Endodermal cell (in vitro differentiated cells): ENCODE measurements at places on chromosomes 16 and 17. TPM values are rescaled to one million over a fixed set of nuclear protein-coding genes. Genes with fewer than 3 reads are reported as not detected.

The CD7 gene
- 0.55 and 0.75 TPM in 2 replicates for total RNA-seq

The ZFP3 gene
- 0.06 to 0.09 TPM in 2 of 3 replicates, not detected in the other for total RNA-seq

The DDX42 gene
- 146 to 172 TPM (median 154 TPM) in 3 replicates for total RNA-seq

The BCO1 gene
- 0.38 to 1.1 TPM (median 0.42 TPM) in 3 replicates for total RNA-seq

- H3K36me3 ChIP-seq, result no peaks in the 10 kb centered on the region
- peaks cover 10% of the 10 kb centered on the region for H3K4me1 ChIP-seq
- H3K4me3 ChIP-seq, result peak overlapping the region; percentile 85
- H3K27ac ChIP-seq, result no peak overlapping the region
- peak; percentile 69 for DNase-seq
Measured at GRCh38 chr16:23148513-23149266, 562 bp downstream of the USP31 start.

- H3K4me3 ChIP-seq, result peak within 1 kb of the TSS; percentile 85
- peak; percentile 90 for DNase-seq
- H3K27me3 ChIP-seq, result no peaks in the 10 kb centered on the region
- H3K27ac ChIP-seq, result peak within 1 kb of the TSS; percentile 85
Measured at GRCh38 chr16:47143677-47144558, at the start of gene NETO2. Gene NETO2, minus strand, starts transcription at chr16:47143945. Its CDS starts 333 bp downstream, at chr16:47143612.

DNA sequence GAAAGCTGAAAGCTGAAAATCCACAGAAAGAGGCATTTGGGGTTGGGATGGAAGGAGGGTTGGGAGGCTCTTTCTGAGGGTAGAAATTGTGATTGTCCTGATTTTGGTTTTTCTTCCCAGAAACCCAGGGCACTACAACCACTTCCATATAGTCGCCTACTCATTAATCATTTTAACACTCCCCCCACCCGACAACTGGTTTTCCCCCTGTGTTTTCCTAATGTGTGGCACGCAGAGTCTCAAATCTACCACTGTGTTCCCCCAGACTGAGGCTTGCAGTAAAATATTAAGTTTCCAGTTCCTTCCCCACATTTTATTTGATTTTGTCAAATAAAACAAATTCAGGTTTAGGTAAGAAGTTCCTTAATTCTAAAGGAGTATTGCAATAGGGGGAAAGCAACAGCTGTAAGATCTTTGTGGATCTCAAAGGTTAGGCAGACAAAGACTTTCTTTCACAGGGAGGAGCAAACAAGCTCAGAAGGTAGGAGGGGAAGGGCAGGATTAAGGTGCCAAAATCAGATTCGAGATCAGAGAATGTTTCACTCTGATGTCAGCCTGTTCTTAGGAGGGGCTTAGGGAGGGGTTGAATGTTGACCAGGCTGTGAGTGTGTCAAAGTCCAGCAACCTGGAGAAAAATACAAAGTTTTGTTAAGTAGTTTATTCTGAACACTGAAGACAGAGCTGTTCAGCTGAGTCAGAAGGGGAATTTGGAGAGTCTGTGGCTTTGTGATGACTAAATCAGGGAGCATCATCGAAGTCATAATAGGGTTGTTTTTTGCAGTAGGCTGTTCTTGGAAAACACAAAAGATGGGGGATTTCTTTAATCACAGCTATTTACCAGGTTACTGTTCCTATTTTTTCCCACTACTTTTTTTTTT, 3.6 kb downstream of the ZNF267 start:
- peaks cover 7% of the 10 kb centered on the region for H3K4me1 ChIP-seq
- no peaks in the 10 kb centered on the region for H3K27me3 ChIP-seq
- no peak overlapping the region for H3K27ac ChIP-seq
- peaks cover 31% of the 10 kb centered on the region for H3K36me3 ChIP-seq

- peaks cover 20% of the 10 kb centered on the region for H3K4me1 ChIP-seq
- no peak overlapping the region for H3K4me3 ChIP-seq
- H3K27me3 ChIP-seq, result no peaks in the 10 kb centered on the region
- peaks cover 12% of the 10 kb centered on the region for H3K36me3 ChIP-seq
- no peak for DNase-seq
Measured at GRCh38 chr16:19118938-19119431, 5.2 kb downstream of the ITPRIPL2 start.

GRCh38 chr16:2468233-2468724, 2.8 kb upstream of the NTN3 start:
- peaks cover 31% of the 10 kb centered on the region for H3K27me3 ChIP-seq
- H3K27ac ChIP-seq, result no peak overlapping the region
- peak overlapping the region; percentile 59 for H3K4me3 ChIP-seq
- peak; percentile 76 for DNase-seq
- peaks cover 11% of the 10 kb centered on the region for H3K4me1 ChIP-seq
- no peaks in the 10 kb centered on the region for H3K36me3 ChIP-seq

GRCh38 chr16:30119428-30119827, 3.6 kb downstream of the MAPK3 start:
- H3K27me3 ChIP-seq, result no peaks in the 10 kb centered on the region
- no peak overlapping the region for H3K27ac ChIP-seq

DNA sequence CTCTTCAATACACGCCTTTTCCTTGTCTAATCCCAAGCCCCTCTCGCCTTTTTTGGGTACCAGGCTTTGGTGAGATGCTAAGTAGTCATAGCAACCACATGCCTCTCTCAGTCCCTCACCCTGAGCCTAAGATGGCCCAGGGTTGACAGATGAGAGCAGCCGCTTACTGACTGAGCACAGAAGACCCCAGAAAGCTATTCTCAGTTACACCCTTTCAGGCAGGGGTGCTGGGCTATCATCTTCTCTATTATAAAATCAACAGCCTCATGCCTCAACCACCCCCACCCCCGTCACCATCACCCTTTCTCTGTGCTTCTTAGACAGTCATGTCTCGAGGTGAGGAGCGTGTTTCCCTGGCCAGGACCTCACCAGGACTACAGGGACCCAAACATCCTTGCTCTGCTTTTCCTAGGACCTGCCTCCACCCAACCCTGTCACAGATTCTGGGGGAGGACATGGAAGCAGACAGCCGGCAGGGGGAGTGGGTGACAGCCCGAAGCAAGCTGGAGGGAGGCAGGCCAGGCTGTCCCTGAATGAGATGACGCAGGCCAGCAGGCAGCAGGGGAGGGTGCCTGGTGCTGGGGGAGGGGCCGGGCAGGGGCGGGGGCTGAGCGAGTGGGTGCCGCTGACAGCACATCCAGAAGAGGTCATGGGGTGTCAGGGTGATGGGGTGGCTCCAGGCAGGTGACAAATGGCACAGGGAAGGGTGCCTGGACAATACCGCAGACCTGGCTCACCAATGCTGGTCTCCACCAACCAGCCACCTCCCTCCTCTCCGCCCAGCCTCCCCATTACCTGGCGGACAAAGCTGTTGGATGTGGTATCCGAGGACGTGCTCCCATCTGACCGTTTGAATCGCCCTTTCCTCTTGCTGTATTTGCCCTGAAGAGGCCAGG, 3.1 kb downstream of the CACNB1 start:
- peak; percentile 96 for DNase-seq
- no peaks in the 10 kb centered on the region for H3K4me1 ChIP-seq
- H3K27me3 ChIP-seq, result no peaks in the 10 kb centered on the region
- H3K36me3 ChIP-seq, result peaks cover 14% of the 10 kb centered on the region
- no peak overlapping the region for H3K27ac ChIP-seq
- H3K4me3 ChIP-seq, result peak overlapping the region; percentile 72

GRCh38 chr16:51577621-51578303, 426.7 kb upstream of the SALL1 start:
- no peaks in the 10 kb centered on the region for H3K4me1 ChIP-seq
- H3K36me3 ChIP-seq, result no peaks in the 10 kb centered on the region
- H3K4me3 ChIP-seq, result no peak overlapping the region
- DNase-seq, result no peak

DNA sequence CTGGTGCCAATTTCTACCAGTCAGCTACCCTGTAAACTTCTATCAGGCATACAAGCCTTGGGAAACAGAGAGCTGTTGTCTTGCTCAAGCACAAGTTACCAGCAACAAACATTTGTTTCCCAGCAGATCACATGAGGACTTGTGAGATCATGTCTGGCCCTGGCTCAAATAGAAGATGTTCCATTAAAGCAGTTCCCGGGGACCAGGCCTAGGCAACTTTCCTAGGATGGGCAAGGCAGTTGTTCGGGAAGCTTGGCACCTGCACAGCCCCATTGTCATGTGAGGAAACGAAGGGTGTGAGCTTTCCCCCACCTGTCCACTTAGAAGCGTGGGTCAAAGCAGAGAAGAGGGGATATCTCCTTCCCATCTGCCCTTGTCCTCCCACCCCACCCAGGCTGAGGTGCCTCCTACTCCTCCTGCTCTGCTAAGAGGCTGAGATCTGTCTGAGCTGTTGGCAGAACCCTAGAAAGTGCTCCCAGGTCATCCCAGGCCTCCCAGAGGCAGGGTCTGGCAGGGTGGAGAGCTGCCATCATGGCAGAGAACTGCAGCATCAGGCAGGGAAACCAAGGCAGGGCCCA, 11.2 kb upstream of the SLC47A2 start:
- H3K4me3 ChIP-seq, result no peak overlapping the region
- DNase-seq, result no peak
- no peak overlapping the region for H3K27ac ChIP-seq

DNA sequence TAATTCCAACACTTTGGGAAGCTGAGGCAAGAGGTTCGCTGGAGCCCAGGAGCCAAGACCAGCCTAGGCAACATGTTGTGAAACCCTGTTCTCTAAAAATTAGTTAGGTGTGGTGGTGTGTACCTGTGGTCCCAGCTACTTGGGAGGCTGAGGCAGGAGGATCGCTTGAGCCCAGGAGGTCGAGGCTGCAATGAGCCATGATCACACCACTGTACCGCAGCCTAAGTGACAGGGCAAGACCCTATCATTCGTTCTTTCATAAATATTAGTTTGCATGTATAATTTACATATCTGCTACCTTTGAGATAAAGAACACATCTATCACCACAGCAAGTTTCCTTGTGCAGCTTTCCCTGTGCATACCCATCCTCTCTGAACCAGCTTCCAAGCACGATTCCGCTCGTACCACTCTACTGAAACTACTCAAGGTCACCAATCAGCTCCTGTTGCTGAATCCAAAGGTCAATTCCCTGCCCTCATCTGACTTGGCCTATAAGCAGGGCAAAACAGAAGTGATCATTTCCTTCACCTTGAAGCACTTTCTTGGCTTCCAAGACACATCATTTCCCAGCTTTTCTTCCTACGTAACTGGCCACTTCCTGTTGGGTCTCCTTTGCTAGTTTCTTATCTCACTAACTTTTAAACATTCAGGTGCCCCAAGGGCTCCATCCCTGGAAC, 49.1 kb downstream of the GRB2 start:
- H3K4me3 ChIP-seq, result no peak overlapping the region
- no peaks in the 10 kb centered on the region for H3K4me1 ChIP-seq
- H3K36me3 ChIP-seq, result peaks cover 4% of the 10 kb centered on the region
- DNase-seq, result peak; percentile 19
- H3K27ac ChIP-seq, result no peak overlapping the region
